ENCODE measurements at places on chromosomes 7 and 10. TPM values are rescaled to one million over a fixed set of nuclear protein-coding genes. Genes with fewer than 3 reads are reported as not detected.

CTAGE4 gene
- not detected for total RNA-seq

ZPBP gene
- total RNA-seq = not detected

MMP21 gene
- total RNA-seq = not detected

ZNF394 gene
- total RNA-seq = 16.3 TPM

RRP12 gene
- total RNA-seq = 25.1 TPM

ABHD11 gene
- 23.6 TPM for total RNA-seq

PALD1 gene
- total RNA-seq = not detected

C1GALT1 gene
- total RNA-seq = 66.0 TPM

SCIN gene
- total RNA-seq = 0.37 TPM

GBX1 gene
- total RNA-seq = not detected

SFTPA1 gene
- not detected for total RNA-seq

PPP1R3C gene
- 7.8 TPM for total RNA-seq

LRRC4 gene
- 0.34 TPM for total RNA-seq

VIPR2 gene
- not detected for total RNA-seq

GCK gene
- total RNA-seq = 0.13 TPM

RGR gene
- not detected for total RNA-seq

A1CF gene
- not detected for total RNA-seq

CCDC136 gene
- total RNA-seq = 1.8 TPM

LEP gene
- total RNA-seq = not detected

PITRM1 gene
- 72.8 TPM for total RNA-seq

ATP6V0A4 gene
- not detected for total RNA-seq

HHEX gene
- 17.3 TPM for total RNA-seq

Data from SJSA1 (cell line).